ACHN (cell line): ENCODE measurements at places on chromosomes 5 and 9.

DNA sequence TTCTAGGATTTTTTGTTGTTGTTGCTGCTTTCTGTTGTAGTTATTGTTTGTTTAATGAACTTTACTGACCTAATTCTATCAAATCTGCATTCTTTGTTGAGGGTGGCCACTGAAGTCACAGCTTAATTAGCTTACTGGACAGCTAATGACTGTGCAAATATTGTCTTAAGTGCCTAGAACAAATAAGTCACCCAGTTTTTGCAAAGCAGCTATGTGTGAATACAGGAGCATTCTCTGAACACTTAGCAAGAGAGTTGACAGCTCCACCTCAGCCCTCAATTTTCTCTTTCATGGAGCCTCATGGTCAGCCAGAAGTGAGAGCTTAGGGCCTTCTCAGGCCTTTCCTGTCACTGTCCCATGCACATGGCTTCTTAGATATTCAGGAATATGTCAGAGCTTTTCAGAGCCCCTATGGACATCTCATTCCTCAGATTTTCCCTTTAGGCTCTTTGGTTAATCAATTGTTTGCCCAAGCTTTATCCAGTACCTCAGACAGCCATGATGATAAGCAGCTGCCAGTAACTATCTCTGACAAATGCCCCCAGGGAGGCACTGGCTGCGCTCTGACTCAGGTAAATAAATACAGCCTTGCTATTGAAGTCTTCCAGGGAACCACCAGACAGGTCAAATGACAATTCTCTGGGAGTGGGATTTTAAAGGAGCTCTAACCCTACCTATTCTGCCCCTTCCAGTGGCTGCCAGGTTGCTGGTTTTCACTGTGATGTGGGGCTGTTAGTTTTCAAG lies 241.4 kb upstream of the IL12B start:
- DNase-seq, result no peak

DNA sequence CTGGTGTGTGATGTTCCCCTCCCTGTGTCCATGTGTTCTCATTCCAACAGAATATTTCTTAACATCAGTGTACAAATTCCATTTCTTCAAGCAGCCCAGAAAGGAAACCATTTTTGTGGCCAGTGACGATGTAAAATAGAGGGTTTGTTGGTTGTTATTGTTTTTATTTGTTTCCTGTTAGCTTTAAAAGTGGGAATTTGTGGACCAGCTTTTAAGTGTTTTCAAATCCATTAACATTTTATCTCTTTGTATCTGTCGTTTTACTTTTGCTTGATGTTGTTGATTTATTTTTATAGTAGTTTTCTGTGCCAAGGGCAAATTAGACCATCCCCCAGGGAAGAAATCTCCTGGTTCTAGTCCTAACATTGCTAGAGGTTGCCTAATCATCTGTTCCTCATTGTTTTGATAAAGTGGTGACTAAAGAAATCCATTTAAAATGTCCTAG lies 100.0 kb downstream of the GDNF start:
- no peak for DNase-seq

GRCh38 chr9:86126998-86127972 lies 27.9 kb upstream of the GOLM1 start:
- peak; percentile 95 for DNase-seq

DNA sequence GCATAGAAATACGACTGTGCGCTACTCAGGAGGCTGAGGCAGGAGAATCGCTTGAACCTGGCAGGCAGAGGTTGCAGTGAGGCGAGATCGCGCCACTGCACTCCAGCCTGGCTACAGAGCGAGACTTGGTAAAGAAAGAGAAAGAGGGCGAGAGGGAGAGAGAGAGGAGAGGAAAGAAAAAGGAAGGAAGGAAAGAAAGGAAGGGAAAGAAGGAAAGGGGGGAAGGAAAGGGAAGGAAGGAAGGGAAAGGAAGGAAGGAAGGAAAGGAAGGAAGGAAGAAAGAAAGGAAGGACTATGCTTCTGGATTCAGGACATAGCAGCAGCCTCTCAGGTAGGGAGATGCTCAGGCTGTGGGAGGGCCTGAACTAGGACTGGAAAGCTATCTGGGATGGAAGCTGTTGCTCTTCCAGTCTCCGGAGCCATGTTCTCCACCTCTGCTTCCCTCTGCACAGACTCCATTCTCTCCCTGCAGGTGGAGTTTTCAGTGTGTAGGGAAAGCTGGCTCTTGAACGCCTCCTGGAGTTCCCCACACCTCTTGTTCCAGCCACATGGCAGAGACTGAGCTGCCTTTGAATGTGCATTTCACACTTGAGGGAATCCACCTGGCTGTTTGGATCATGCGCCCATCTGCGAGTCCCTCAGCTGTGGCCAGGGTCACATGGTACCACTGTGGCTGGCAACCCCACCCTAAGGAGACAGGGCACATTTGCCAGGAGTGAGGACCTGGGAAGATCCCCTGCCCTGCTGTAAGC lies 9.1 kb downstream of the SWI5 start:
- no peak for DNase-seq

DNA sequence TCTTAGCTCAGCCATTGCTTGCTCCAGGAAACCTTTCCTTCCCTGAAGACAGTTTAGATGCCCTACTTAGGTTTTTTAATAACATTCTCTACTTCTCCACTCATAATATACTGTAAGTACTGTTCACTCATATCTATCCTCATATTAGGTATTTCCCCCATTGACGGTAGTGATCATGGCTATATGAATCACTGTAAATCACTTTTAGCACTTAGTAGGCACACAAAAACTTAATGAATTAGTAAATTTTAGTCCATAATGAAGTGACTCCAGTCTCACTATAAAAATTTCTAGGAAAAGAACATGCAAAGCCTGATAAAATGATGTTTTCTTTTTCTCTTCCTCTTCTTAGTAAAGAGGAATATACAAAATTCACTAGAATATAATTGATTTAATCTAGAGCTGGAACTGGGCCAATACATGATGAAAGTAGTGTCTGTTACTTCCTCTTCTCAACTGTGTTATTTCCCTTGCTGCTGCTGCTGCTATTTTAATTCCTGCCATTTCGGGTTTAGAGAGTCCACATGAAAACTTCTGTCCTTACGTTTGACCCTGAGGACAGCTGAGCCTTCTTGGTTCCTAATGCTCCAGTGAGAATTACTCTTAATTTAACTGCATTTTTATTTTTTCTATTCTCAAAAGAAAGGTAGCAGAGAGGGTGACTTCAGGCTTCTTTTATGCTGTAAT lies 73.5 kb downstream of the LNPEP start:
- DNase-seq, result no peak

- DNase-seq, result no peak
Observed at GRCh38 chr5:131252824-131253171, 11.1 kb upstream of the CDC42SE2 start.

- DNase-seq, result no peak
Observed at GRCh38 chr5:35859101-35859661, 2.5 kb downstream of the IL7R start.

- DNase-seq, result no peak
Observed at GRCh38 chr5:17436761-17437221, 61.2 kb upstream of the TAF11L2 start.

DNA sequence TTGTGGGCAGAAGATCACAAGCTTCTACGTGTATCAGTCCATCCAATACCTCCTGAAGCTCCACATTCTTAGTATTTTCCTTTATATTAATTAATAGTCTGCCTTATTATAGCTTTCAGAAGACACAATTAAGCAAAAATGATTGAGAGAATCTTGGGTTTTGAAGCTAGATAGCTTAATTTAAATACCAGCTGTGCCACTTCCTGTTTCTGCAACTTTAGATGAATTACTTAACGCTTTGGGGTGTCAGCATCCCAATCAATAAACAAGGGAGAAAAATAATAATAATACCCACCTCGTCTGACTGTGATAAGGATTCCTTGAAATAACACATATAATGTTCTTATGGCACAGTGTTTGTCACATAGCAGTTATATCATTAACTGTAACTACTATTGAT lies 44.7 kb upstream of the HTR4 start:
- no peak for DNase-seq

DNA sequence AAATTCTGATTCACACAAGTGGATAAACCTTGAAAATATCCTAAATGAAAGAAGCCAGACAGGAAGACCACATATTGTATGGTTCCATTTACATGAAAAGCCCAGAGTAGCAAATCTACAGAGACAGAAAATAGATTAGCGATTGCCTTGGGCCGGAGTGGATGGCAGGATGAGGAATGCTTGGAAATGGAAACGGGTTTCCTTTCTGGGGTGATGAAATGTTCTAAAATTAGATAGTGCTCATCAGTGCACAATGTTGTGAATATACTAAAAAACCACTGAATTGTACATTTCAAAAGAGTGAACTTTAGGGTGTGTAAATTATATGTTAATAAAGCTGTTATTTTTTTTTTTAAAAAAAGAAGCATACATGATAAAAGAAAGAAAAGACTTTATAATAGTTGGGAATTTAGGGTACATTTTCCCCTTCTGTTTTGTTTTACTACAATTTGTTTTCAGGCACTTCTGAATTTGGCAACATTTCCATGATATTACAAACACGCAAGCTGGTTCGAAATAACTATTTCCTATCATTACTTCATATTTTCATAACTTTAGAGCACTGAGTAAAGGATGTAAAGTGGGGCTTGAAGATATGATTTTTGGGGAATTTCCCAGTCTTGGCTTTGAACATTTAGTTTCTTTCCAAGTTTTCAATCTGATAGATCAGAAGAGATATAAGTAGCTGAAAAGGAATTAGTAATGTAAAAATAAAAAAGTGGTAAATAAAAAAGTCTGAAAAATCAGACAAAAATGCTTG lies 23.9 kb downstream of the SLC35A4 start:
- no peak for DNase-seq

DNA sequence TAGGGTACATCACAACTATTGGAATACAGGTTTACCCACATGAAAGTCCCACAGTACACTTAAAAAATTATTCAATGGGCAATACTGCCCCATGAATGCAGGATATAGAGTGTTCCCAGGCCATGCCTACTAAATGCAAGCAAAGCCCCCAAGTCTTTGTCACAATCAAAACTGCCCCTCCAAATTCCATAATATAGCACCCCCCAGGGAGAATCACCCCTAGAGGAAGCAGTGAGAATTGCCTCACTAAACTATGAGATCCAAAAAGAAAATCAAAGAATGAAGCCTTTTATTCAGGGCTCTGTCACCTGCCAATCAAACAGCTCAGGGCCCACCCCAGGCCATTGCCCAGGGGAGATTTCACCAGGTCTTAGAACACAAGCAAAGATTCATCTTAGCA lies 90.8 kb downstream of the ATPSCKMT start:
- DNase-seq, result no peak

DNA sequence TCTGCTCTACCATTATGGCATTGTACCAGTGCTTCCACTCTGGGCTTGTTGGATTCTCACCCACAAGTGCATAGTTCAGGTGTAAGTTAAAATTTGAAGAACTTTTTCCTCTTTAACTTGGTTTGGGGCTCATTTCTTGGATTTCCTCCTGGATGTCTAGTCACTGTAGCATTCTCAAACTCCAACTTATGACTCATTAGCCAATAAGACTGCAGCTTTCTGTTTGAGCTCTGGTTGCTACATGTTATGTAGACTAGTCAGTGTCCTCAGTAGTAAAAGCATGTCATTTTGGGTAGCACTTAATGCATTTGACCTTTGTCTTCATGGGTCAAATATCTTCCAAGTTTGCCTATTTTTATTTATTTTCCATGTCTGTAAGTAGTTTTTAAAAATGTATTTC lies 790.8 kb downstream of the BRINP1 start:
- DNase-seq, result peak; percentile 36

DNA sequence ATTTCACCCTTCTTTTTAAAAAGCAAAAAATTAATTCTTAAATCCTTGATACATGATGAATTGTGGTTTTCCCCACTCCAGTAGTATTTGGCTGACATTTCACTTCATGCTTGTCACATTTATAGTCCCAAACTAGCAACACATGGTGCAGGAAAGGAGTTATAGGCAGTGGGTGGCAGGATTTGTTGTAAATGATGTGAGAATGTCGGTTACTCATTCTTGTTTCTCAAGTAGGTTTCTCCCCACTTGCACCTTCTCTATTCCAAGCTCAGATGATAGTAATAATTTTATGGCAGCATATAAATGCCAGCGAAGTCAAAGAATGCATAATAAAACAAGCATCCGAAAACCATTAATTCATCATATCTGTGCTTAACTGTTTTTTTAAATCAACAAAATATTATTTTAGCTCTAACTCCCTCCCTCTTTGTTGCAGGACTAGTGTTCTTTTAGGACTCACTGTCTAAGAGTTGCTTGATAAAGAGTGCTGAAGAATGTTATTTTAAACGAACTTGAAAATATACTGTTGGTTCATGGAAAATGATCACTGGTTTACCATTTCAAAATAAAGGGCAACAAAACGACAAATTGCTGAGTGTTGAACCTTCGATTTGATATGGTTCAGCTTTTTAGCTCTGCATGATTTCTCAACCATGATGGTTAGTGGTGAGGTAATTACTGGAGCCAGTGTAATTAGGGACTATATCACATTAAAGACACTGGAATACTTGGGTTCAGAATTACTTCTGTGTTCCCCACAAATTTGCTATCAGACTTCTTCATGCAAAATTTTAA lies 88.1 kb upstream of the ADAMTSL1 start:
- DNase-seq, result no peak

DNA sequence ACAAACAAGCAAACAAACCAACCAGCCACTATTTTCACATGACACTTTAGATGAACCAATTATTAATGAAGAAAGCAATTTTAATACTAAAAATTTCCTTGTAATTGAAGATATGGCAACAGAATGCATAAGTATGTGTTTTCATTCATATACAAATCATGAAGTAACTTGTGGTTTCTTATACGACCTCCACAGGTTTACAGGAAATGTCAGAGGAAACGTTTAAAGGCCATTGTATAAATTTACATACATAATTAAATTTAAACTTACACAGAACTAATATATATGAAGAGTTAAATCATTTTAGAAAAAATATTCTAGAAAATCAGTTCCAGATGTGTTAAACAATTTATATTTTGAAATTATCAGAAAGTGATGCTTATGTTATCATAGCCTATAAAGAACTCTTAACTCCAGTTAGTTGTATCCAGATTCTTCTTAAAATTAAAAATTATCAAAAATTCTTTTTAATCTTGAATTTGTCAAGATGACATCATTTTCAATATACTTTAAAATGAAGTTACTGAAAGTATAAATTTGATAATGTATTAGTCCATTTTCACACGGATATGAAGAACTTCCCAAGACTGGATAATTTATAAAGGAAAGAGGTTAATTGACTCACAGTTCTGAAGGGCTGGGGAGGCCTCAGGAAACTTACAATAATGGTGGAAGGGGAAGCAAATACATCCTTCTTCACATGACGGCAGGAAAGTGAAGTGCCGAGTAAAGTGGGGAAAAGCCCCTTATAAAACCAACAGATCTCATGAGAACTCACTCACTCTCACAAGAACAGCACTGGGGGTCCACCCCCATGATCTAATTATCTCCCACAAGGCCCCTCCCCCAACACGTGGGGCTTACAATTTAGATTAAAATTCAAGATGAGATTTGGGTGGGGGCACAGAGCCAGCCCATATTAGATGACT lies 192.0 kb downstream of the PIK3R1 start:
- DNase-seq, result no peak
